ENCODE measurements at places on chromosomes 7 and 10. TPM values are rescaled to one million over a fixed set of nuclear protein-coding genes. Genes with fewer than 3 reads are reported as not detected.
A peak's percentile ranks its signal among the peaks of the same experiment; 100 is the strongest.

DNA sequence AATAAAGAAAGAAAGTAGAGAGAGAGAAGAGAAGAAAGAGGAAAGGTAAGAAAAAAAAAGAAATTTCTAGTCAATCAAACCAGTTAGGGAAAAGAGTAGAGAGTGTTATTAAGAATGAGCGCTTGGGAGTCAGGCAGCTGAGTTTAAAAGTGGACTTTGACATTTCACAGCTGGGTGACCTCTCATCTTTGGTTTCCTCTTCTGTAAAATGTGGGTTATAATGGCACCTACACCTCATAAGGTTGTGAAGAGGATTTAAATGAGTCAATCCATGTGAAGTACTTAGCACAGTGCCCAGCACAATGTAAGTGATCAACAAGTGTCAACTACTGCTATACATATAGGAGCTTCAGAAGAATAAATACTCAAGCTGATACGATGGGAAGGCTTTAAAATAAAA lies 12.2 kb downstream of the HOXA1 start:
- no peaks in the 10 kb centered on the region for H3K27me3 ChIP-seq
- no peak for DNase-seq
- no peaks in the 10 kb centered on the region for H3K36me3 ChIP-seq
- H3K4me3 ChIP-seq: no peak overlapping the region
- no peak overlapping the region for H3K27ac ChIP-seq

LRRC61 gene
- total RNA-seq: 4.9 TPM

CRTAC1 gene
- 0.52 TPM for total RNA-seq

GRCh38 chr10:44990302-44990655 lies 10.4 kb upstream of the ZNF22 start:
- no peaks in the 10 kb centered on the region for H3K36me3 ChIP-seq
- no peak overlapping the region for H3K4me3 ChIP-seq
- peak; percentile 20 for DNase-seq
- H3K4me1 ChIP-seq: peaks cover 81% of the 10 kb centered on the region
- no peaks in the 10 kb centered on the region for H3K27me3 ChIP-seq

IKZF1 gene
- 3.9 TPM for total RNA-seq

DNA sequence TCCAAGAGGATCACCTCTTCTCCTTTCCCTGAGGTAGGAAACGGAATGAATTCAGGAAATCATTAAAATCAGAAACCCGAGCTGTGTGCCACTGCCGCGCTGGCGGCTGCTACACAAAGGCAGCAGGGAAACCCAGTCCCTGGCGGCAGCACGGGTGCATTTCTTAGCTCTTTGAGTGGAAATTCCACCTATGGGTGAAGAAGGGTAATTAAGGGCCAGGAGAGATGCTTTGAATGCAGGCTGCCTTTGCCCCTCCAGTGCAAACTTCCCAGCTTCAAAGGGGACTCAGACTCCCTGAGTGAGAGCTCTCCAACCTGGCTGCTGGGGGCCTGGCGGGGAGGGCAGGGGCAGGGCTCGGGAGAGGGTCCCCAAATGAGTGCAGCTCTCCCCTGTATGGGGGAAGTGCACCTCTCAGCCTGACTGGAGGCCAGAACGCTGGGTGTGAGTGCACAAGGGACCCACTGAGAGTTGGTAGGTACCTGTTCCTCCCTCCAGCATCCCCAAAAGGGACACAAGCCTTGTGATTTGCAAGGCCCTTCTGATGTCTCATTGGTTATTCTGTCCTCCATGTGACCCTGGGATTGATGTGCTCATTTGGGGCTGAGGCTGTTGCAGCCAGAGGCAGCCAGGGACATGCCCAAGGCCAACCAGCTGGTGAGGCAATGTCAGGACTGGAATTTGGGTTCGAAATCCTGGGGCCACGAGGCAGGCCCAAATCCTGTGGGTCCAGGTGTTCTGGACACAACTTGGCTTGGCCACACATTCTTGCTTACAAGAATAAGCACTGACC lies 16.3 kb upstream of the ZMIZ1 start:
- no peaks in the 10 kb centered on the region for H3K36me3 ChIP-seq
- no peak overlapping the region for H3K27ac ChIP-seq
- H3K27me3 ChIP-seq: no peaks in the 10 kb centered on the region
- peaks cover 66% of the 10 kb centered on the region for H3K4me1 ChIP-seq
- peak; percentile 61 for DNase-seq

- no peaks in the 10 kb centered on the region for H3K27me3 ChIP-seq
- no peaks in the 10 kb centered on the region for H3K36me3 ChIP-seq
- H3K4me3 ChIP-seq: no peak overlapping the region
- no peak overlapping the region for H3K27ac ChIP-seq
- H3K4me1 ChIP-seq: no peaks in the 10 kb centered on the region
Observed at GRCh38 chr7:39702133-39702532, 78.8 kb downstream of the RALA start.

GRCh38 chr10:132743925-132744490 lies 41.9 kb downstream of the NKX6-2 start:
- H3K27me3 ChIP-seq: no peaks in the 10 kb centered on the region
- H3K4me3 ChIP-seq: no peak overlapping the region
- no peaks in the 10 kb centered on the region for H3K4me1 ChIP-seq
- H3K27ac ChIP-seq: no peak overlapping the region

DNA sequence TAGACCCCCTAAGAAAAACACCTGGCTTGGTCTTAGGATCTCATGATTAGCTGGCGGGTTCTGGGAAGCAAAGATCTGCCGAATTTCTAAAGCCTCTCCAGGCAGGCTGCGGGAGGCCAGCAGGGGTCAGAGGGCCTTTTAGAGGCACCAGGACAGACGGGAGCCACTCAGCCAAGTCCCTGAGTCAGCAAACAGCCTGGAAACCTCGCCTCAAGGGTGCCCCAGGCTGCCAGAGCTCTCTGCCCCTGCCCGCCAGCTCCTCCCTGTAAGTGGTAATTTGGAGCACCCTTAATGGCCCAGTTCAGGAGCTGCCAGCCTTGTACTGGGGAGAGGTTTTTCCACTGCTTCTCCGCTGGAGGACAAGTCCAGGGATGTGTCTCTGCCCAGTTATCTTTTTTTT lies 88.7 kb downstream of the HIP1 start:
- H3K27ac ChIP-seq: peak overlapping the region; percentile 17
- no peak for DNase-seq
- H3K4me3 ChIP-seq: no peak overlapping the region
- no peaks in the 10 kb centered on the region for H3K36me3 ChIP-seq

GRCh38 chr7:157937406-157937805 lies 600.6 kb downstream of the DNAJB6 start:
- no peak overlapping the region for H3K4me3 ChIP-seq
- DNase-seq: no peak
- H3K27ac ChIP-seq: no peak overlapping the region
- no peaks in the 10 kb centered on the region for H3K27me3 ChIP-seq

GRCh38 chr10:78186572-78186971 lies 152.9 kb downstream of the RPS24 start:
- no peak for DNase-seq
- H3K4me1 ChIP-seq: no peaks in the 10 kb centered on the region
- no peaks in the 10 kb centered on the region for H3K27me3 ChIP-seq
- no peaks in the 10 kb centered on the region for H3K36me3 ChIP-seq

PSAP gene
- 488 TPM for total RNA-seq

GRCh38 chr7:8581842-8582241 lies 148.4 kb downstream of the NXPH1 start:
- no peak overlapping the region for H3K4me3 ChIP-seq
- no peak overlapping the region for H3K27ac ChIP-seq
- H3K36me3 ChIP-seq: no peaks in the 10 kb centered on the region

- no peak overlapping the region for H3K27ac ChIP-seq
- peaks cover 2% of the 10 kb centered on the region for H3K36me3 ChIP-seq
- H3K27me3 ChIP-seq: no peaks in the 10 kb centered on the region
- H3K4me1 ChIP-seq: peaks cover 5% of the 10 kb centered on the region
- no peak for DNase-seq
Observed at GRCh38 chr10:18610517-18610916, 40.9 kb downstream of the NSUN6 start.

FAM241B gene
- total RNA-seq: 0.66 TPM

PDE1C gene
- total RNA-seq: 1.8 TPM

GRCh38 chr7:32459788-32460187 lies 30.4 kb downstream of the LSM5 start:
- no peak for DNase-seq
- H3K27me3 ChIP-seq: no peaks in the 10 kb centered on the region
- no peaks in the 10 kb centered on the region for H3K36me3 ChIP-seq
- H3K4me3 ChIP-seq: no peak overlapping the region
- H3K27ac ChIP-seq: no peak overlapping the region

DNA sequence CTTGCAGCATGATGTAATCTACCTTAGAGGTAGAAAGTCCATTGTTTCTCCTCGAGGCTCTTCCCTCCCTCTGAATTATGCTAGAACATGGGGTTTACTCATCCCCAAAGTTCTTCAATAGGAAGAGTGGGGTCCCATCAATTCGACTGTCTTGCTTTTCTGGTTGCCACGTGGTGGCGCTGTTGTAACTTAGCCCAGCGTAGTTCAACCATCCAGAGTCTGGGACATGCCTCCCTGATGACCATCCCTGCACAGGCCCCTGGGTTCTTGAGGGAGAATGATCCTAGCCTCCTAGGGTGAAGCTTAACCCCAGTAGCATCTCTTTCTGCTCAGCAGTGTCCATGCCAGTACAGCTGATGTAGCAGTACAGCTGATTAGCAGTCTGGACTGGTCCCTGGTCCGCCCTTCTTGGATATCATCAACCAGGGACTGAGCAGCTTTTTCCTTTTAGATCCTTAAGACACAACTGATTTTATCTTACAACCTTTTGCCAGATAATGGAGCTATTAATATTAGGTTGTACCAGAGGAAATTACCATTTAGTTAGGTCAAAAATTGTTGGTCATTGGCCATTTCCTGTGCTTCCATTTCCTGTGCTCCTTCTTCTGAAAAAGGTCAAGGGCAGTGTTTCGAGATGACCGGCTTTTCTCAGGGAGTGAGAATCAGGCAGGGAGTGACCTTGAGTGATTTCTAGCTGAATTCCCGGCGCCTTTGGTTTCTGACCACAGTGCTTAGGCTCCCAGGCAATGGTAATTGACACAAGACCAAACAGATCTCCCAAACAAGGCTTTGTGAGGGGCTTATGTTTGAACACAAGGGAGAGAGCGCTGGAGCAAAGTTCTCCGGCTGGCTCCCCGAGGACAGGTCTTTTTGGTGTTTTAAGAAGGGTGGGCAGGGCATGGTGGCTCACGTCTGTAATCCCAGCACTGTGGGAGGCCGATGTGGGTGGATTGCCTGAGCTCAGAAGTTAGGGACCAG lies 65.4 kb downstream of the TACC2 start:
- H3K27me3 ChIP-seq: no peaks in the 10 kb centered on the region
- DNase-seq: peak; percentile 49
- no peaks in the 10 kb centered on the region for H3K36me3 ChIP-seq

DNA sequence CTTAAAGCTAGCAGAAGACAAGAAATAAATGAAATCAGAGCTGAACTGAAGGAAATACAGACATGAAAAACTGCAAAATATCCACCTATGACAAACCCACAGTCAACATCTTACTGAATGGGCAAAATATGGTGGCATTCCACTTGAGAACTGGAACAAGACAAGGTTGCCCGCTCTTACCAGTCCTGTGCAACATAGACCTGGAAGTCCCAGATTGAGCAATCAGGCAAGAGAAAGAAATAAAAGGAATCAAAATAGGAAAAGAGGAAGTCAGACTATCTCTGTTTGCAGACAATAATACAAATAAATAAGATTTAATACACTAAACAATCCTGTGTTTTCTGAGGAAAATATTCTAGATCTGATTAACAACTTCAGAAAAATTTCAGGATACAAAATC lies 570.5 kb upstream of the SEMA3D start:
- no peaks in the 10 kb centered on the region for H3K4me1 ChIP-seq
- H3K27ac ChIP-seq: no peak overlapping the region
- no peaks in the 10 kb centered on the region for H3K36me3 ChIP-seq
- H3K4me3 ChIP-seq: no peak overlapping the region
- no peak for DNase-seq

GRCh38 chr7:131096267-131096927 lies 231.3 kb upstream of the MKLN1 start:
- peaks cover 65% of the 10 kb centered on the region for H3K4me1 ChIP-seq
- H3K27me3 ChIP-seq: no peaks in the 10 kb centered on the region
- DNase-seq: no peak
- H3K36me3 ChIP-seq: no peaks in the 10 kb centered on the region
- no peak overlapping the region for H3K27ac ChIP-seq

DNA sequence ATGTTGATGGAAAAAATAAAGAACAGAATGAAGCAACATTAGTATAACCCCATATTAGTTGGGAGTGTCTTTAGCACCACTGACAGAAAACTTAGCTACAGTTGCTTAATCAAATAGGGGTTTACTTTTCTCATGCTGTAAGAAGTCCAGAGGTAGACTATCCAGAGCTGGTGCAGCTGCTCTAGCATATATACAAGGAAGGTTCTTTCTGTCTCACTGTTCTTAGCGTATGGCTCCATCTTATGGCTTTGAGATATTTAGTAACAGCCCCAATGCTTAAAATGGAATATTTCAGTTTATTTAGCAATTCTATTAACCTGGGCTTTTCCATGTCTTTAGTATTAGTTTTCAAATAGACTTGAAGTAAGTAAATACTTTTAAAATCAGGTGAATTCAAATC lies 15.2 kb upstream of the WNT2 start:
- no peak for DNase-seq
- no peaks in the 10 kb centered on the region for H3K27me3 ChIP-seq
- no peaks in the 10 kb centered on the region for H3K4me1 ChIP-seq
- no peak overlapping the region for H3K4me3 ChIP-seq
- no peaks in the 10 kb centered on the region for H3K36me3 ChIP-seq

ADAM22 gene
- total RNA-seq: 3.6 TPM

COX15 gene
- 9.6 TPM for total RNA-seq

DNA sequence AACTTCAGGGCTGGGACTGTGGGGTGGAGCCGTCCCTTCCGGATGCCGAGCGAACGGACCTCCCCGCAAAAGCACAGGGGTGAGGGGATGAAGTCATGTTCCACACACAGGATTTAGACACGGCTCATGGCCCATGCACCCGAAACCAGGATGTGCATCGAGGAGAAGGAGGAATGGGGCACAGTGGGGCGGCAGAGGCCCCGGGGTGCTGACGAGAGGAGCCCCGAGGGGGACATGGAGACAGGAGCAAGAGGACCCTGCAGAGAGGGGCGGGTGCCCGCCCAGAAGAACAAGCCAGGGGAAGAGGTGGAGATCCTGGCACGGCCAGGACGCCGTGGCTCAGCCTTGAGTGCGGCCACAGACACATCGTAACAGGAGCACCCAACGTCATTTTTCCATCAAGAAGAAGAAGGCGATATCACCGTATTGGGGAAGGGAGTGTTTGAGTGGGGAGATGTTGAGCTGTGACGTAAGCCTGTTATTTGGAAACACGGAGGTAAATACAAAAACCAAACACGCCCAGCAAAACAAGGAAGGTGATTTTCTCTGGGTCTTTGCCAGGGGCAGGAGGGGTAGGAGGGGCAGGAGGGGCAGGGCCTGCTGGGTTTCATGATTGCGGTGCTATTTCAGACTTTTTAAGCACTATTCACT lies 25.3 kb upstream of the FOXL3 start:
- DNase-seq: peak; percentile 50
- H3K4me1 ChIP-seq: no peaks in the 10 kb centered on the region
- no peak overlapping the region for H3K27ac ChIP-seq
- H3K27me3 ChIP-seq: no peaks in the 10 kb centered on the region
- H3K36me3 ChIP-seq: peaks cover 6% of the 10 kb centered on the region
- no peak overlapping the region for H3K4me3 ChIP-seq

- H3K4me1 ChIP-seq: peaks cover 13% of the 10 kb centered on the region
- H3K36me3 ChIP-seq: peaks cover 2% of the 10 kb centered on the region
- H3K27ac ChIP-seq: no peak overlapping the region
- no peak for DNase-seq
- no peaks in the 10 kb centered on the region for H3K27me3 ChIP-seq
- H3K4me3 ChIP-seq: no peak overlapping the region
Observed at GRCh38 chr10:60197206-60197605, 192.5 kb downstream of the ANK3 start.

SLC13A1 gene
- total RNA-seq: not detected

GRCh38 chr10:1104971-1105370 lies 48.8 kb downstream of the WDR37 start:
- DNase-seq: no peak
- H3K27me3 ChIP-seq: no peaks in the 10 kb centered on the region
- H3K27ac ChIP-seq: no peak overlapping the region
- H3K36me3 ChIP-seq: peaks cover 18% of the 10 kb centered on the region

Data from body of pancreas (tissue), 4 donors.